Karpas-422 (cell line): ENCODE measurements at places on chromosomes 6 and 20.

GRCh38 chr20:24620937-24621519 is 151.6 kb downstream of the SYNDIG1 start:
- no peak for DNase-seq

GRCh38 chr6:39206250-39206721 is 23.0 kb downstream of the KCNK5 start:
- DNase-seq, result no peak

GRCh38 chr6:16481697-16482399 is 243.5 kb downstream of the GMPR start:
- DNase-seq, result no peak

- no peak for DNase-seq
Measured at GRCh38 chr6:69813508-69813907, 16.7 kb upstream of the LMBRD1 start.

DNA sequence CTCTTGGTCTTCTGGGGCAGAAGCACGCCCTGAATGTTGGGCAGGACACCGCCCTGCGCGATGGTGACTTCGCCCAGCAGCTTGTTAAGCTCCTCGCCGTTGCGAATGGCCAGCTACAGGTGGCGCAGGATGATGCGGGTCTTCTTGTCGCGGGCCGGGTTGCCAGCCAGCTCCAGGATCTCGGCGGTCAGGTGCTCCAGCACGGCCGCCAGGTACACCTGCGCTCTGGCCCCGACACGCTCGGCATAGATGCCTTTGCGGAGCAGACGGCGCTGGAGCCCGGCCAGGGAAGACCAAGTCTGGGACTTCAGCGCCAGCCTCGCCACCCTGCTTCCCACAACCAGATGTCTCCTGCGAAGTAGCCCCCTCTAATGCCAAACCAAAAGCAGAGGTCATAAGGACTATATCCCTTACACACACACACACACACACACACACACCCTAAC is 8.0 kb upstream of the SLC17A3 start:
- DNase-seq, result peak; percentile 42

GRCh38 chr6:18503593-18504231 is 116.6 kb downstream of the RNF144B start:
- peak; percentile 89 for DNase-seq

DNA sequence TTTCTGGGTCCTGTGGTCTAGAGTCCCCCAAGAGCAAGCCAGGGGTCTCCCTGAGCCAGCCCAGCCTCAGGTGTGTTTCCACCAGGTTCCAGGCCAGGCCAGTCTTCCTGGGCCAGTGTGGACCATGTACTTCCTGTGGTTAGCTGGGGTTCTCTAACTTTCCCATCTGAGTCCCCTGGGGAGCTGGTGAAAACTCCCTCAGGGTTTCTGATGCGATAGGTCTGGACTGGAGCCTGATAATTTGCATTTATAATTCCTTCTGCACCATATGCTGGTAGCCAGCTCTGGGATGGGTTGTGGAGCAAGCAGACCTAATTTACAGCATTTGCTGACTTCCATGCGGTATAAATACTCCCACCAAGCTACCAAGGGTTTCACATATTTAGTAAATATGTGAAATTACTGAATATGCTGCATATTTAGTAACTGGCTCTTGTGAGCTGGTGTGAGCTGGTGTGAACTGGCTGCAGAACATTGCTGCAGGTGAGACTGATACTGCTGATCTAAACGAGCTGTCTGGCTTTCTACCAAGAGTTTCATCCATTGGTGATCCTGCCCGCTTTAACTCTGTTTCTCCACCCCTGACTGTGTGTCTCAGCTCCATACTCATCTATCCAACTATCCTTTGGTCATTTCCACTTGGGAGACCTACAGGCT is 62.6 kb downstream of the RIN2 start:
- DNase-seq, result peak; percentile 79

GRCh38 chr20:60144974-60145527 is 186.8 kb downstream of the CDH26 start:
- no peak for DNase-seq

GRCh38 chr20:64205611-64206026 is 41.4 kb downstream of the MYT1 start:
- no peak for DNase-seq
